WTC11 (cell line): ENCODE measurements at places on chromosomes 6 and 20.

GRCh38 chr20:53914091-53914780 is 156.2 kb downstream of the BCAS1 start:
- no peak for DNase-seq

- no peak for DNase-seq
Measured at GRCh38 chr6:89679215-89680120, 40.9 kb upstream of the LYRM2 start.

GRCh38 chr20:62837790-62838127 is 20.9 kb downstream of the COL9A3 start:
- DNase-seq = no peak

DNA sequence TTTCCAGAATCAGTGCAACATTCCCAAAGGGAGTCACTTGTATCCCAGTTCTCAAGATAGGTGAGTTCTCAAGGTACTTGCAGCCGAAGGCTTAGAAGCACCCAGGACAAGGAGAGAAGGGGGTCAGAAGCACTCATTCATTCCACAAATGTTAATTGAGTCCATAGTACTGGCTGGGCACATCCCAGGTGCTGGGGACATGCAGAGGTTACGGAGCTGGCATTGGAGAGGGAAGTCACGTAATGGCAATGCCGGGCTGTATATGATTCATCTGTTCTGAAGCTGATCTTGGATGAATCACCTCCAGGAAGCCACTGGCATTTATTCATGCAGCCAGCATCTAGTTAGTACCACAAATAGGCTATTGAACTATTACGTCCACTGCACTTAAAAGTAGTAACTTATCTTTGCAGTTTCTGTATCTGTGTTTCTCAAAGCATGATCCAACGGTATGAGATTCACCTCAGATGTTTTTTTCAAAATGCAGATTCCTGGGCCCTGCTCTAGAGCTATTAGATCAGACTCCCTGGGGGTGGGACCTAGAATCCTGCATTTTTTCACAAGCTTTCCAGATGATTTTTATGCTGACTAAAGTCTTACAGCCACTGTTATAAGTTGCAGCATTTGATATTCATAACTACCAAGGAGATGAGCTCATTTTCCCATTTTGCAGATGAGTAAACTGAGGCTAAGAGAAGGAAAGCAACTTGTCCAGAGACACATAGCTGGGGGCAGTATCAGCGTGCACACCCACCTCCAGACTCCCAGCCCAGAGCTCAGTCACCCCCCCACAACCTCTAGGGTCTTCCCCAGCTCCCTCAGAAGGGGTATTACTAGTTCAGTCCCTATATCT is 44.1 kb upstream of the ID1 start:
- no peak for DNase-seq

DNA sequence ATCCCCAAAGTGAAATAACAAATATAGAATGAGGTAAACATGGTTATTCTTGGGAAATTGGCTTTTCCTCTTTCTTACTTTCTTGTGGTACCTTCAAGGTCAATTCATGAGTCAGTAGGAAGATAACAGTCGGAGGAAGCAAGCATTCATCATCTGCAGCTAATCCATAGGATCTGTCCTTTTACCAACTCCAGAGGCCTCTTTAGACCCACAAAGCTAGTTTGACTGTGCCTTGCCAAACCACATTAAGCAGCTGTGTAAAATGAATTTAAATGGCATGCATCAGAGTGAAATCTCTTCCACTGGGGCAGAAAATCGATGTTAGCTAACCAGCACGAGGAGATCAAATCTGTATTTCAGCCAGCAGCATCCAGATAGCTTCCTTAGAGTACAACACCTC is 171.3 kb downstream of the TMEM242 start:
- DNase-seq = no peak
